ENCODE measurements at places on chromosomes 2 and 18. TPM values are rescaled to one million over a fixed set of nuclear protein-coding genes. Genes with fewer than 3 reads are reported as not detected.

- no peak for DNase-seq
Observed at GRCh38 chr2:78887446-78887845, 138.1 kb upstream of the REG3G start.

GRCh38 chr2:9867881-9868280 is 24.6 kb downstream of the TAF1B start:
- no peak for DNase-seq

GRCh38 chr2:136059036-136059472 is 58.9 kb downstream of the CXCR4 start:
- no peak for DNase-seq

DNA sequence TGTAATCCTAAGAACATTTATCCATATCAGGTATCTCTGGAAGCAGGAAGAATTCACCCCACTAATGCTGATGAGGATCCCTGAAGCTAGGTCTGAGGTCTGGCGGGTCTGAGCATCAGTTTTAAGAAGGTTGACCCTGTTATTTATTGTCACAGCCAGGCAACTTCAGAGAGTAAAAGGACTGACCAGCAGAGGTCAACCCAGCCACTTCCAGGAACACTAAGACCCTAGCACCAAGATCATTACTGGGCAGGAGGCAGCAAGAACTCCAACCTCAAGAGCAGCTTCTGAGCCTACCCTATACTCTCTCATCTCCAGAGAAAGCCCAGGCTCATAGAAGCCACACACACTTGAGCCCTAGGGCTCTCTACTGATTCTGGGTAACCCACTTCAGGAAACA is 901.4 kb downstream of the DCDC2C start:
- DNase-seq = no peak

MFSD2B gene
- 1.4 TPM for total RNA-seq

DNA sequence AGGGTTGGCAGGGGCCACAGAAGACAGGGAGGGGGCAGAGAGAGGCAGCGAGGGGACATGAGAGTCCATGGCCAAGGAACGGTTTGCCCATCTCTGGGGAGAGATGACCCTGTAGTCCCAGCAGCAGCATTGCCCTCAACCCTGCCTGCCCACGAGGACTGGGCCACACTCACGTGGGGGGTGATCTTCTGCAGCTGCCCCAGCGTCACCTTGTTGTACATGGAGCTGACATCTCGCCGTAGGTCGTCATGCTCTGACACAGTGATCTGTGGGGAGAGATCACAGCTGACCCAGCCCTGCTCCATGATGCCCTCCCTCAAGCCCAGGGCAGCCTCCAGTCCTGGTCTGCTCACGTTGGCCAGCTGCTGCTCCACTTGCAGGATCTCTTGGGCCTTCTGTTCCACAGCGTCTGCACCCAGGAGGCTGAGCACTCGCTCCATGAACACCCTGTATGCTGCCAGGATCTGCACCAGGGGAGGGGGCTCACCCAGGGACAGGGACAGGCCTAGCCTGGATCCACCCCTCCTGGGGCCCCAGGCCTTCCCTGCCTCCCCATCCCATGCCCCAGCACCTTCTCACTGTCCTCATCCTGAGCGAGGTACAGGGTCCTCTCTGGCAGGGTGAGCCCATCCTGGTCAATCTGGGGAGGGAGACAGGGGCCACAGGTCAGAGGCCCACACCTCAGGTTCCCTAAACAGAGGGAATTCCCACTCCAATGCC is 2.8 kb downstream of the ECEL1 start:
- DNase-seq = no peak

AFG3L2 gene
- 53.1 TPM for total RNA-seq

GRCh38 chr2:235534678-235535422 is 41.0 kb downstream of the AGAP1 start:
- DNase-seq = no peak

CD8B2 gene
- not detected for total RNA-seq

GRCh38 chr2:240502430-240503121 is 55.2 kb downstream of the ANKMY1 start:
- DNase-seq = no peak

- DNase-seq = no peak
Observed at GRCh38 chr18:79899609-79900445, 51.6 kb downstream of the SLC66A2 start.

DDX18 gene
- total RNA-seq = 82.7 TPM

SKOR2 gene
- total RNA-seq = not detected

GRCh38 chr2:184596819-184597411 is 1.4 kb upstream of the ZNF804A start:
- no peak for DNase-seq

DNA sequence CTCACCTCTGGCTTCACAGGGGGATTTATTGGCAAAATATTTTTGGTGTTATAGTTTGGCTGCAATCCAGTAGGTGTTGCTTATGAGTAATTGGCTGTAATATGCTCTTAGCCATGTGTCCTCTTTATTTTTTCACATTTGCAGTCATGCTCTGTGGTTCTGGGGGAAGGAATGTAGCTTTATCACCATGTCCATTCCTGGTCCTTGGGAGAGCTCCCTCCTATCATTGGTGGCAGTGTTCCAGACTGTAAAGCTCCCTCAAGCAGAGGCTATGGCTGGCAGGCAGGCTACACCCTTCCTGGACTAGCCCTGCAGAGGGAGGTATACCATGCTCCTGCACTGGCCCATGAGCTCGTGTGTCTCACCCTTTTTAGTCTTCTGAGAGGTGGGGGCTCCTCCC is 120.0 kb upstream of the FSIP2 start:
- no peak for DNase-seq

DNA sequence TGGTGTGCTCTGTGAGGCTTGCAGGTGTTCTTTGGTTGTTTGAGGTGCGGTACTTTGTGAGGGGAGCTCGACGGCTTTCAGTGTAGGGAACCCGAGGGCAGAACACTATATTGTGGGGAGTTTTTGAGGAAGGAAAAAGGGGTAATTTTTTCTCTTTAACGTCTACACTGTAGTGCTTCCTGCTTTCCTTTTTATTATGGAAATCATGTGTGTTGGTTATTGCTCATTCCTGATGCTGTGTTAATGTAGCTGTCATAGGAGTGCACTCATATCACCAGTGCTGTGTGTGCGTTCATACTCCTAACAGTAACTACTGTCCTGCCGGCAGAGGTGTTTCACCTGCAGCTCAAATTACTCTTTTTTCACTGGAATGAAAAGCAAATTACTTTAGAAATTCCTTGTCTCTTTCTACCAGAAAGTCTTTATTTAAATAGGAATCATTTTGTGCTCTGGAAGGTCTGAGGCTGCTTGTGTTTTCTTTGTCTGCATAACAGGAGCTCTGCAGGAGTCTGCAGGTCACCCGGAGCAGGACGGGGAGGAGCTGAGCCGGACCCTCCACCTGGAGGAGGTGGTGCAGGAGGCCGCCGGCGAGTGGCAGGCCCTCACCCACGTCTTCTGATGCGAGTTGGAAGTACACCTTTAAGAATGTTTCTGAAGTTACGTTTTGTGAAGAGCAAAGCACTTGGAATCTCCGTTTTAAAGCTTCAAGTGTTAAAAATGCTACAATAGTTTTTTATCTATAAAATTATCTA is 145.5 kb downstream of the ZNF236 start:
- no peak for DNase-seq

SULT1C2 gene
- total RNA-seq = 2.8 TPM

GRCh38 chr2:18829251-18829902 is 240.0 kb upstream of the NT5C1B start:
- no peak for DNase-seq

DNA sequence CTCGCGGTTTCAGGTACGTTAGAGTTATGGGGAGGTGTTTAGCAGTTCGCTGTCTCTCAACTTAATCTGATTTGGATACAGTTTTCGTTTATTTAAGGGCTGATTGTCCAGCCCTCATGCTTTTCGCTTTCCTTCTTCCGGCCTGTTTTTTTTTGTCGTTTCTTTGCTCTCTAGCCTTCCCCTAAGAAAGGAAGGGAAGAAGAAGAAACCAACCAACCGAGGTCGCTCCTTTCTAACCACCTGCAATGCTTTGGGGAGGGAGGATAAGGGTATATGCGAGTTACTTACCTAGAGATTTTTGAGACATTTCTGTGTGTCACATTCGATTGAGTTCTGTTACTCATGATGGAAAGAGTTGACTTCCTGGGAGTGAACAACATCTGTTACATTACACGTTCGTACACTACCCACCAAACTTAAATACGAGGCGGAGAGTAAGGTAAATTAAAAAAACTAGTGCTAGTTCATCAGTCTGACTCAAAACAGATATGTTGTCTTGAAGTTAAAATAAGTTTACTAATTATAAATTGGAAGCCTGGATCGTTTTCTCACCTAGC is 918 bp downstream of the EIF5B start:
- no peak for DNase-seq

TEKT4 gene
- not detected for total RNA-seq

GRCh38 chr18:9782073-9782857 is 74.2 kb downstream of the RAB31 start:
- peak; percentile 31 for DNase-seq

PXDN gene
- 26.6 TPM for total RNA-seq

- no peak for DNase-seq
Observed at GRCh38 chr2:10393640-10393982, 54.5 kb downstream of the ODC1 start.

GRCh38 chr2:212873256-212873655 is 278.2 kb downstream of the IKZF2 start:
- no peak for DNase-seq

- no peak for DNase-seq
Observed at GRCh38 chr2:36559221-36559942, 38.6 kb downstream of the FEZ2 start.

MYO3B gene
- 0.09 TPM for total RNA-seq
